ENCODE measurements at places on chromosomes 1 and 21. TPM values are rescaled to one million over a fixed set of nuclear protein-coding genes. Genes with fewer than 3 reads are reported as not detected.

DNA sequence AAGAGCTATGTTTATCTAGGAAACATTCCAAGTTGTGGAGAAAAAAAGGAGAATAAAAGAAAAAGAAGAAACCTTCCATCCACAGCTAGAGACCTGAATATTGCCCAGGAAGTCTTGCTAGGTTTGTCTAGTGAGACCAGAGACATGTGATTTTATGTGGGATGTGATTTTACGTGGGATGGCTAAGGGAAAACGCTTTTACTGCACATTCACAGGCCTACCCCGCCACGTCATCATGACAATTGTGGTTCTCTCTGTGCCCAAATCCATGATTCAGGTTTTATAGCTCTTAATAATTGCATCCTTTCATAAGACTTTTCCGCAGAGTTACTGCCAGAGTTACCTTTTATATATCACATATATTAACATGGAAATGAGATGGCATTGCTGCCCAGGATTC, 86.4 kb upstream of the SSX2IP start:
- DNase-seq: no peak
- no peak overlapping the region for H3K4me3 ChIP-seq
- H3K27me3 ChIP-seq: no peaks in the 10 kb centered on the region
- H3K4me1 ChIP-seq: no peaks in the 10 kb centered on the region
- no peaks in the 10 kb centered on the region for H3K36me3 ChIP-seq
- H3K27ac ChIP-seq: no peak overlapping the region

GRCh38 chr1:90946630-90947029, 75.2 kb downstream of the ZNF644 start:
- no peaks in the 10 kb centered on the region for H3K36me3 ChIP-seq
- no peaks in the 10 kb centered on the region for H3K27me3 ChIP-seq
- no peak overlapping the region for H3K4me3 ChIP-seq

DNA sequence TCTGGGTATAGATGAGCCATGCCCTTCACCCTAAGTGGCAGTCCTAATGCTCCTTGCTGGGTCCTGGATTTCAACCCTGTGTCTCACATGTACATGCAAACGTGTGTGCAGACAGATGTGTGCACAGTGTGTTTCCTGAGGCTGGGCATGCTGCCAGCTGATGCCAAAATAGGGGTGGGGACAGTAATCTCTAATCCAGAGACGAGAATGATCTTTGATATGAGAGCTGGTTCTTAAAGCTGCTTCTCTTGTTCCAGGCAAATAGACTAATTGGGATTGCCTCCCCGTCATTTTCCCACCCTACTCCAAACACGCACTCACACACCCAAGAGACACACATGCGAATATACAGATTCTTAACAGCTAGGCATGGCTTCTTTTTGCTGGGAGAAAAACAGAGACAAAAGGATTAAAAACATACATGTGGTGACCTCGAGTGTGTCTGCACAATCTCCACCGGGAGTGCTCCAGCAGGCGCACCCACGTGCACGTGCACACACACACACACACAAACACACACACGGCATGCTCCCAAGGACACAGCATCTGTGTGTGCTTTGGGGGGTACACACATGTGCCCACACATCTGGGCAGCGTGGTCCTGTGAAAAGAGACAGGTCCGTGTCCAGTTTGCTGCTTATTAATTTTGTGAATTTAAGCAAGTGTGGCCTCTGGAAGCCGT, 102.1 kb upstream of the ZBTB40 start:
- H3K4me3 ChIP-seq: no peak overlapping the region
- no peaks in the 10 kb centered on the region for H3K36me3 ChIP-seq
- DNase-seq: no peak
- H3K27ac ChIP-seq: no peak overlapping the region
- H3K4me1 ChIP-seq: no peaks in the 10 kb centered on the region

DNA sequence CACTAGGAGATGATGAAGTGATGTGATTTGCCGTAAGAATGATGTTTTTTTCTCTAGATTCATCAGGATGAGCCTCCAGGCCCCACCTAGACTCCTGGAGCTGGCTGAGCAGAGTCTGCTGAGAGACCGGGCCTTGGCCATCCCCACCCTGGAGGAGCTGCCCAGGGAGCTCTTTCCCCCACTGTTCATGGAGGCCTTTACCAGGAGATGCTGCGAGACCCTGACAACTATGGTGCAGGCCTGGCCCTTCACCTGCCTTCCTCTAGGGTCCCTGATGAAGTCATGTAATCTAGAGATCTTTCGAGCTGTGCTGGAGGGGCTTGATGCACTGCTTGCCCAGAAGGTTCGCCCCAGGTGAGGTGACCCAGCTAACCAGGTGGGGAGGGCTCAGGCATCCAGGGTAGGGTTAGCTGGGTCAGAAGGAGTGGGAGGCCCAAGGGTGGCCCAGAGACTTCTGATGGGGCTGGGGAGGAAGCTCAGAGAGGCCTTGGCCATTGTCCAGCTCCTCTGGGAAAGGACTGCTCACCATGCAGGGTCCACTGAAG, 1.3 kb downstream of the PRAMEF12 start:
- H3K27ac ChIP-seq: no peak overlapping the region
- no peaks in the 10 kb centered on the region for H3K4me1 ChIP-seq
- DNase-seq: no peak
- no peak overlapping the region for H3K4me3 ChIP-seq
- peaks cover 5% of the 10 kb centered on the region for H3K27me3 ChIP-seq

- no peaks in the 10 kb centered on the region for H3K27me3 ChIP-seq
- H3K27ac ChIP-seq: peak overlapping the region; percentile 49
- H3K4me1 ChIP-seq: peaks cover 68% of the 10 kb centered on the region
- no peak overlapping the region for H3K4me3 ChIP-seq
Measured at GRCh38 chr1:204476563-204476962, 18.0 kb downstream of the PIK3C2B start.

- peaks cover 23% of the 10 kb centered on the region for H3K36me3 ChIP-seq
- H3K4me1 ChIP-seq: no peaks in the 10 kb centered on the region
- no peaks in the 10 kb centered on the region for H3K27me3 ChIP-seq
- H3K27ac ChIP-seq: no peak overlapping the region
Measured at GRCh38 chr1:99745061-99745460, 21.4 kb downstream of the FRRS1 start.

- no peak for DNase-seq
- no peaks in the 10 kb centered on the region for H3K36me3 ChIP-seq
- peaks cover 5% of the 10 kb centered on the region for H3K4me1 ChIP-seq
Measured at GRCh38 chr1:244735404-244735803, 82.5 kb downstream of the DESI2 start.

GRCh38 chr21:26972192-26972591, 5.3 kb upstream of the ADAMTS5 start:
- H3K4me1 ChIP-seq: peaks cover 9% of the 10 kb centered on the region
- no peak for DNase-seq
- peaks cover 13% of the 10 kb centered on the region for H3K27me3 ChIP-seq
- H3K4me3 ChIP-seq: no peak overlapping the region

GRCh38 chr21:37130971-37131370, 57.9 kb downstream of the TTC3 start:
- H3K36me3 ChIP-seq: peaks cover 84% of the 10 kb centered on the region
- no peaks in the 10 kb centered on the region for H3K4me1 ChIP-seq
- H3K27ac ChIP-seq: no peak overlapping the region
- no peak for DNase-seq
- H3K4me3 ChIP-seq: no peak overlapping the region

DNA sequence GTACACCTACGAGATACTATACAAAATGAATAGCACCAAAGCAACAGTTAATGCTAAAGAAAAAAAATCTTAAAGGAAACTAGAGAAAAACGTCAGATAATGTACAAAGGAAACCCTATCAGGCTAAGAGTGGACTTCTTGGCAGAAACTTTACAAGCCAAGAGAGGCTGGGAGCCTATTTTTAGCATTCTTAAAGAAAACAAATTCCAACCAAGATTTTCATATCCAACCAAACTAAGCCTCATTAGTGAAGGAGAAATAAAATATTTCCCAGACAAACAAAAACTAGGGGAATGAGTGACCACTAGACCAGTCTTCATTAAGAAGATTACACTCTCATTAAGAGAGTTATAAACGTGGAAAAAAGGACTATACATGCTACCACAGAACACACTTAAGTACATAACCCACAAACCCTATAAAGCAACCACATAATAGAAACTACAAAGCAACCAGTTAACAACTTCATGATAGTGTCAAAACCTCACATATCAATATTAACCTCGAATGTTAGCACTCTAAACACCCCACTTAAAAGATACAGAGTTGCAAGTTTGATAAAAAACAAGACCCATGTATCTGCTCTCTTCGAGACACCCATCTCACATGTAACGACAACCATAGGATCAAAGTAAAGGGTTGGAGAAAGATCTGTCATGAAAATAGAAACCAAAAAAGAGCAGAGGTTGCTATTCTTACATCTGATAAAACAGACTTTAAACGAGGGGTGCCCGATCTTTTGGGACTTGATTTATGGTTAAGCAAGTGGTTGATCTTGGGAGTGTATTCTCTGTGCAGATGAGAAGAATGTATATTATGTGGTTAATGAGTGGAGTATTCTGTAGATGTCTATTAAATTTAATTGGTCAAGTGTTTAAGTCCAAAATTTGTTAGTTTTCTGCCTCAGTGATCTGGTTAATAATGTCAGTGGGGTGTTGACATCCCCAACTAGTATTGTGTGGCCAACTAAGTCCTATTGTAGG, 1301.4 kb downstream of the PLA2G4A start:
- DNase-seq: no peak
- H3K27me3 ChIP-seq: no peaks in the 10 kb centered on the region
- H3K27ac ChIP-seq: no peak overlapping the region
- no peak overlapping the region for H3K4me3 ChIP-seq
- H3K36me3 ChIP-seq: no peaks in the 10 kb centered on the region

- no peaks in the 10 kb centered on the region for H3K27me3 ChIP-seq
- peak overlapping the region; percentile 8 for H3K27ac ChIP-seq
- peaks cover 32% of the 10 kb centered on the region for H3K4me1 ChIP-seq
- no peak overlapping the region for H3K4me3 ChIP-seq
Measured at GRCh38 chr1:61300899-61301298, 218.5 kb downstream of the NFIA start.

- no peak for DNase-seq
- no peak overlapping the region for H3K4me3 ChIP-seq
- no peaks in the 10 kb centered on the region for H3K36me3 ChIP-seq
- no peaks in the 10 kb centered on the region for H3K27me3 ChIP-seq
- no peaks in the 10 kb centered on the region for H3K4me1 ChIP-seq
Measured at GRCh38 chr1:184082541-184083415, 31.2 kb downstream of the TSEN15 start.

GRCh38 chr1:23496490-23497181, 12.7 kb upstream of the ASAP3 start:
- H3K4me1 ChIP-seq: peaks cover 8% of the 10 kb centered on the region
- H3K27me3 ChIP-seq: no peaks in the 10 kb centered on the region
- H3K4me3 ChIP-seq: no peak overlapping the region
- no peak overlapping the region for H3K27ac ChIP-seq
- H3K36me3 ChIP-seq: no peaks in the 10 kb centered on the region
- no peak for DNase-seq

- H3K36me3 ChIP-seq: no peaks in the 10 kb centered on the region
- no peaks in the 10 kb centered on the region for H3K4me1 ChIP-seq
- H3K27me3 ChIP-seq: no peaks in the 10 kb centered on the region
- no peak overlapping the region for H3K4me3 ChIP-seq
- H3K27ac ChIP-seq: no peak overlapping the region
Measured at GRCh38 chr1:209323743-209324142, 259.8 kb upstream of the CAMK1G start.

DNA sequence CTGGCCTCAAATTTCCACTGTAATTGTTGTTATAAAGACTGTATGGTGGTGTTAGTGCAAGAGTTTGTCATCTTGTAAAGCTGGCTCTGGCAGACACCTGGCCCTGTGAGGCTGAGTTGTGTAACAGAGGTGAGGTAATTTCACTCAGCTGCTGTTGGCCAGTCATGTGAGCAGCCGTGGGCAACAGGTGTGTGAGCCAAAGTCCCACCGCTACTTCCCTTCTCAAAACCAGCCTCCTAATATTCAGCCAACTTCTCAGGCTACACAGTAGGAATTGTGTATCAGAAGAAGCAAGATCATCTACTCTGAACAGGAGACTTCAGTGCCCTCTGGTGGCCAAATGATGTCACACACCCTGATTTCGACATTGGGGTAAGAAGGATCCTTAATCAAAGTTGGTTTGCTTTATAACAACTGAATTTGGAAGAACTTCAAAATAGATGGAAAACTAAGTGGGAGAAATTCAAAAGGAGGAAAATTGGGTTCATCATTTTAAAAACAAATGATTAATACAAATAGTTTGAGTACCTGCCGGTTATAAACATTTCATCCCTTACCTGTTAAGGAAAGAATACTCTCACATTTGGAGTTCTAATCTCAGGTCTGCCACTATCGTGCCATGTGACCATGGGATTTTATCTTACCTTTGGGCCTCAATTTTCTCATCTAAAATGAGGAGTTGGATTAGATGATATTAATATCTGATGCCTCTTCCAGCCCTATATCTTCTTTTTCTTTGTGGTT, 2.6 kb upstream of the CREG1 start:
- no peak overlapping the region for H3K4me3 ChIP-seq
- no peak overlapping the region for H3K27ac ChIP-seq
- no peaks in the 10 kb centered on the region for H3K36me3 ChIP-seq
- peaks cover 30% of the 10 kb centered on the region for H3K4me1 ChIP-seq

GRCh38 chr1:115952547-115952946, 23.8 kb upstream of the SLC22A15 start:
- no peak for DNase-seq
- H3K4me3 ChIP-seq: no peak overlapping the region
- no peaks in the 10 kb centered on the region for H3K27me3 ChIP-seq
- H3K27ac ChIP-seq: no peak overlapping the region
- H3K36me3 ChIP-seq: no peaks in the 10 kb centered on the region

DNA sequence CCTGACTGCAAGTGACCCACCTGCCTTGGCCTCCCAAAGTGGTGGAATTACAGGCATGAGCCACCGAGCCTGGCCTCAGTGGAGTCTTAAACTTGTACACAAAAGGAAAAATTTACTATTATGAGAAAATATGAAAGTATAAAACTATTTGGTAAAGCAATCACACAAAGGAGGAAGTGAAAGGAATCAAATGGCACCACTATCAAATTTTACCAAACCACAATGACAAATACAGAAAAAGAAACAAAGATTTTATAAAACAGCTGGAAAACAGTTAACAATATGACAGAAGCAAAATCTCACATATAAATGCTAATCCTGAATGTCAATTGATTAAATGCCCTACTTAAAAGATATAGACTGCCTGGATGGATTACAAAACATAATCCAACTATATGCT, 42.1 kb upstream of the NEGR1 start:
- no peak overlapping the region for H3K27ac ChIP-seq
- H3K36me3 ChIP-seq: no peaks in the 10 kb centered on the region
- H3K27me3 ChIP-seq: no peaks in the 10 kb centered on the region
- H3K4me1 ChIP-seq: no peaks in the 10 kb centered on the region
- H3K4me3 ChIP-seq: no peak overlapping the region

GRCh38 chr1:115301438-115302020, 36.5 kb downstream of the NGF start:
- H3K36me3 ChIP-seq: no peaks in the 10 kb centered on the region
- no peak for DNase-seq
- no peaks in the 10 kb centered on the region for H3K27me3 ChIP-seq

GRCh38 chr21:36097427-36098181, 27.8 kb downstream of the CBR1 start:
- H3K4me1 ChIP-seq: no peaks in the 10 kb centered on the region
- H3K36me3 ChIP-seq: no peaks in the 10 kb centered on the region
- no peak overlapping the region for H3K27ac ChIP-seq
- no peaks in the 10 kb centered on the region for H3K27me3 ChIP-seq
- no peak overlapping the region for H3K4me3 ChIP-seq

The ASAP3 gene
- 34.5 TPM for total RNA-seq

The PCSK9 gene
- total RNA-seq: 25.7 TPM

The TRAF5 gene
- 8.8 TPM for total RNA-seq

The SEMA4A gene
- total RNA-seq: 28.9 TPM

The NTMT2 gene
- total RNA-seq: not detected

The TNFAIP8L2 gene
- total RNA-seq: 17.8 TPM

The PGLYRP4 gene
- total RNA-seq: 0.30 TPM

The KCNH1 gene
- not detected for total RNA-seq
